ENCODE measurements at places on chromosomes 5 and 9.

DNA sequence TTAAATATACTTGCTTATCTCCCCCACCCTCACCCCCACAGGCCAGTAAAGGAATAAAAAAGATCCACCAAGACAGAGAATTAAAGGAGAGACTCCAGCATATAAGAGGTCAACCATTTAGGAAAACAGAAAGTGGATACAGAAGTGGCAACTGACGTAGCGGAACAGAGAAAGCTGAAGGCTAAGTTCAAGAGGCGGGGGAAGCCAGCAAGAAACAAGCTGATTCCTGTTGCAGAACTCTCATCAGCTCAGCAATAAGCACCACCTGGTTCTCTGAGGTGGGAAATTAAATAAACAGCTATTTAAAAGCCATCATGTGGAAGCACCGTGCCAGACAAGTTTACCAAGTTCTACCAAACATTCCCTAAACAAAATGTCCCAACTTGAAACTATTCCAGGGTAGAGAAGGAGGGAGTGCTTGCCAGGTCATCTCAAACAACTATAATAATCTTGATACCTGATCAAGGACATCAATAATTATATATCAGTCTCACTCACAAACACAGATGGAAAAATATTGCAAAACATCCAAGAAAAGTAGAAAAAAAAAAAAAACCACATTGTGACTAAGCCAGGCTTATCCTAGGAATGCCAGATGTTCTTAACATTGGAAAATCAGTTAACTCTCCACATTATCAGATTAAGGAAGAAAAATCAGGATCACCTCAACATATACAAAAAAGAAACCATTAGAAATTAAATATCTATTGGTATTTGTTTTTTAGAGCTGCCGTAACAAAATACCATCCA lies 7.3 kb upstream of the ARL15 start:
- no peak for DNase-seq

DNA sequence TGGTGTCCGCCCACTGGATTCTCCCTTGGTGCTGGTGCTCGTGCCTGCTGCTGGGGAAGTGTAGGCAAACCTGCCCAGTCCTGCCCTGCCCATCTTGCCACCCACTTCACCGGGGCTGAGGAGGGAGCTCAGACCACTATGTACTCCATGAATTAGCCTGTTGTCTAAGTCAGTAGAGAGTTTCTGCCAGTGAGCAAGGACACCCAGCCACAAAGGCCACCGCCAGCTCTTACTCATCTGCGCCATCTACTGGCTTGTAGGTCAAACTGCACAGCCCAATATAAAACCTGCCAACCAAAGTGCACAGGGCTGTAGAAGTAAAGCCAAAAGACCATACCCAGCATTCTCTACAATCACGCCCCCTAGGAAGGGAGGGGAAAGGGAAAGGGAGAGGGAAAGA lies 102.3 kb downstream of the GLIS3 start:
- no peak for DNase-seq

DNA sequence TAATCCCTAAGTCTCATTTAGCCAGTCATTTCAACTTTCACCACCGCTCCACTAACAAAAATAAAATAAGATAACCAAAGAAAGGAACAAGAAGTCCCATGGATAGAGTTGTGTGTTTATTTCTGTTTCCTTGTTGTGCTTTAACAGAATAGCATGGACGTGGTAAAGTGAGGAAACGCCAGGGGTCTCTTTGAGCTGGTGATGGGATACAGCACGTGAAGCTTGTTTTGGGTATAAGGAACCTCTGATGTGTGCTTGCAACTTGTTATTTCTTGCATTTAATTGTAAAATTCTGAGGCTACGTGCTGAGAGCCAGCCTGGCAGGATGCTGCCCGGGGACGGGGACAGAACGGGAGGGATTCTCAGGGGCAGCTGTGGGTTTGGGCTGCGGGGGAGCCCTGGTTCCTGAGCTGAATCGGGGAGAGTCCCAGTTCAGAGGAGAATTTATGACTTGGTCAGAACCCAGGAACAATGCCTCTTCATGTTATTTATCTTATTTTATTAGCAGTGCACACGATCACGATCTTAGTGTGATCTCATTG lies 63.4 kb downstream of the ANKRD33B start:
- no peak for DNase-seq

DNA sequence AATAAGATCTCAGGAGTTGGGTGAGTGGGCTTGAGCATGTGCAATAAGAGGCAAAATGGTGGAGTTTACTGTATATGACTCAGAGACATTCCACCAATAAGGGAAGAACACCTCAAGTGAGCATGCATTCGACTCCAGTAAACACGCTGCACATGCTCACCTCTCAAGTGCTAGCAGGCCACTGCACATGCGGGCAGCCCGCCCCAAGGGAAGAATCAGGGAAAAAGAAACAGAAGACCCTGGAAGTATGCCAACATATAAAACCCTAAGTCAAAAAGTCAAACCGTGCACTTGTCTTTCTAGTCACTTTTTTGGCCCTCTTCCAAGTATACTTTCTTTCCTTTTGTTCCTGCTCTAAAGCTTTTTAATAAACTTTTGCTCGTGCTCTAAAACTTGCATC lies 245.3 kb upstream of the RASA1 start:
- DNase-seq: no peak

- peak; percentile 36 for DNase-seq
Measured at GRCh38 chr5:127518319-127518621, 830 bp downstream of the PRRC1 start.

DNA sequence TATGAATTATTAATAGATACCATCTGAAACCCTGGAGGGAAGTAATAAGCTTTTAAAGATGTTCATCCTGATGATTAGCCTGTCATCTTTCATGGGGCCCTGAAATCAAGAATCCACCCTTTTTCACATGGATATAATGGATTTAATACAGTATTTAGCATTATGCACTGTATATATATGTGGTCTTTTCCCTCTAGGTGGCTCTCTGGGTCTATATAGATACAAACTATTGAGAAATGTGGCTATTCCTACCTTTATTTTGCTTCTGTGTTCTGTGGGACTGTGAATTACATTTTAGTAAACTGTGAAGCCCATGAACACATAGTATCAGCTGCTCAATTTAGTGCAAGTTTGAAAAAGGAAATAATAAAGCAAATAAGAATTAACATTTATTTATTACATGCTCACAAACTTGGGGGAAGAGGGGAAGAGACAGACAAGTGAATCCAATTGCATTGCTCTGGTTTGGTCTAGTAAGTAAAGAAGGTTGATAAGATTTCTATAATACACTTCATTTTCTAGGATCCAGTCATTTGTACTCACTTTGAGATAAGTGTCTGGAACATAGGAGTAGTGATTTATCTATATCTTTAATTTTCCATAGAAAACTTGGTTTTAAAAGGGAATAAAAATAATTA lies 112.2 kb downstream of the SCAMP1 start:
- DNase-seq: no peak

GRCh38 chr9:33467526-33467925 lies 6.2 kb downstream of the NOL6 start:
- DNase-seq: no peak

GRCh38 chr5:91288118-91288916 lies 94.8 kb downstream of the ARRDC3 start:
- DNase-seq: no peak

GRCh38 chr9:28121366-28121765 lies 548.1 kb upstream of the C9orf72 start:
- DNase-seq: no peak

DNA sequence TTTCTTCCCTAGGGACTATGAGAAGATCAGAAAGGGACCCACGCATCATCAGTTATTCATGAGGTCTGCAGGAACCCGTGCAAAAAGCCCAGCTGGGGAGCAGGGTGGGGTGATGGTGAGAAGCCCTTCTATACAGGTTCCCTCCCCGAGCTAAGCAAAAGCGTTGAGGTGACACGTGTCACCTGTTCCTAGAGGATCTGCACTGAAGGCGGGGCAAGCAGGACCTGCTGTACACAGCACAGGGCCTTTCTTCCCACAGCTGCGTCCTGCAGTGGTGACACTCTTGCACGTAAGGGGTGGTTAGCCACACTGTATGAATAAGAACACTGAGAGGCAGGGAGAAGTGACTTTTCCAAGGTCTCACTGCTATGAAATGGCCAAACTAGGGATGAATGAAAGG lies 37.2 kb upstream of the SH3PXD2B start:
- DNase-seq: no peak

DNA sequence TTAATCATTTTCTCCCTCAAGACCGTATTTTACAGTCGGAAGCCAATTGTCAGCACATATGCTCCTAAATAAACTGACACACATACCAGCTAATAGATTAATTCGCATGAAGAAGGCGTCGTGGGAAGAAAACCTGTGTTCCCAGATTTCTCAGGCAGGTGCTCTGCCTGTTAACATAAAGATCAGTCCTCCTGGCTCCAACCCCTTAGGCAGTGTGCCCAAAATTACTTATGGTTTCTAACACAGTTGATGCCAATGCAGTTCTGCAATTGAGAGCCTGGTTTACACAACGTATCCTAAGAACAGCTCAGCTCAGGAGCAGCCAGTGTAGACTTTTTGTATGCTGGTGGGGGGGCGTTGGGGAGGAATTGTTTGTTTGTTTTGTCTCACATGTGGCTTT lies 208.3 kb downstream of the ENC1 start:
- DNase-seq: no peak

- no peak for DNase-seq
Measured at GRCh38 chr9:118630931-118631595, 738.2 kb downstream of the BRINP1 start.

- DNase-seq: no peak
Measured at GRCh38 chr5:85225388-85225787, 840.7 kb upstream of the EDIL3 start.

DNA sequence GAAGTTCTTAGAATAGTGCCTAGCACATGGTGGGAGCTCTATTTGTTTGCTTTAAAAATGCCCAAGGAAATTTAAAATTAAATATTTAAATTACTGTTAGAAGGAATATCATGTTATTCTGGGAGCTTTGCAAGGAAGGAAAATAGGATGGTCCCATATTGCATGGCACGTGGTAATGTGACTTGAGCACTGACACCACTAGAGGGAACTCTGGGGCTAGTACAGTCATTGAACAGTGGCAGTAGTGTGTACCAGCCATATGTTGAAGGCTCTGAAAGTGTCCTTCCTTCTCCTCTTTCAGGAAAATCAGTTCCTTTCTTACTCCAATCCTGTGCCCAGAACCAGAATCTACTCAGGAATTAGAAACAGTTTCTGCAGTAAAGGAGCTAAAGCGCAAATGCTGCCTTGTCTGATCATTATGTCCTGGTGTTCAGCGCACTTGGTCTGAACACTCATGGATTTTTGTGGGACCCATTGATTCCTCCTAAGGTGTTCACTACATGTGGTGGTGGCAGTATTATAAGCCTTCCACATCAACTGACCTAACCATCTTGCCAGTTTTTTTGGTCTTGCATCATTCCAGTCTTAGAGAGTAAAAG lies 54.1 kb downstream of the GDA start:
- DNase-seq: peak; percentile 9

DNA sequence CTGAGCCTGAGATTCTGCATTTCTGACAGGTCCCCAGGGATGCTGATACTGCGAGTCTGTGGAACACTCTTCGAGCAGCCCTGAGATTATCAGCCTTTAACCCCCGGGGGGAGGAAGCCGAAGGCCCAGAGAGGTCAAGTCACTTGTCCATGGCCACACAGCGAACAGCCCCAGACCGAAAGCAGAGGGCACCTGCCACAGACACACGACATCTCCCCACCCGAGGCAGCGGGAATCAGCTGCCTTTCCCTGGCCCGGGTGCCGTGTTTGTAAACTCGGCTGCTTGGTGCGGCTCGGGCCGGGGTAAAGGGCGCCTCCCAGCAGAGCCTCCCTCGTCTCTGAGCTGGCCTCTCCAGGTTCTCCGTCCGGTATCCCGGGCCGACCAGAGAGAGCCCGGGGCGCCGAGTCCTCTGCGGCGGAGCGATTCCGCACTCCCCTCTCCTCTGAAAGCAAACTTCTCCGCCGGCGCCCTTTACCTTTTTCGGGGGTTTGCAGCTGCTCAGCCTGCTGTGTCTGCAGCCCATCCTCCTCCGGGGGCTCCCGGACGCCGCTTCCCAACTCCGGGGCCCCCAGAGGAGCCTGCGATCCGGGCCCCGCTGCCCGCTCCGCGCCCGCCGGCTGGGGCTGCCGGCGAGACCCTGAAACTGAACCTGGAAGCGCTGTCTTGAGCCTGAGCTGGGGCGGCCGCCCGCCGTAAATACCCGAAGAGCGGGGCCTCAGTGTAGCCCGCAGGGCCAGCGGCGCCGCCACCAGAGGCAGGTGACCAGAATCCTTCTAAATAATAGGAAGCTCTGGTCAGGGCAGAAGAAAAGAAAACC lies at the start of gene CCDC69:
TSS of gene CCDC69 (minus strand) at position 646 of the 818 bp plus-strand sequence. CDS start at position 524, 122 bp downstream.
- DNase-seq: no peak
